Esophagus mucosa (tissue), 1 donor: ENCODE measurements at places on chromosomes 2 and 18.

DNA sequence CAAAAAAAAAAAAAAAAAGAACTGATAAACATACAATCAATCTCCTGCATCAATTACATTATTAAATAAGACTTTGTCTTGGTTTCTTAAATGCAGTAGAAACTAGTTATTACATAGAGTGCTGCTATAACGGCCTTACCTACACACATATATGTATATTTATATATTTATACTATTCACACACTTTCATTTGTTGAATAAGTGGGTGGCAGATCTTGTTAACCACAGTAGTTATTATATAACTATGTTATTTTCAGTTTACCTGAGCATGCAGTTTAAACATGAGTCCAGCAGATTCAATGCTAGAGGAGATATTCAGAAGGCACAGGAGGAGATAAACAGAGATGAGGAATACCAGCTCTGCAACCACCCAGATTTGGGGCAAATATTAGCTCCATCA is 81.5 kb upstream of the CD226 start:
- ATAC-seq, result no peak

GRCh38 chr2:16931441-16931840 is 265.8 kb upstream of the CYRIA start:
- ATAC-seq, result no peak

GRCh38 chr2:40244675-40245074 is 207.2 kb downstream of the SLC8A1 start:
- ATAC-seq, result peak; percentile 65

DNA sequence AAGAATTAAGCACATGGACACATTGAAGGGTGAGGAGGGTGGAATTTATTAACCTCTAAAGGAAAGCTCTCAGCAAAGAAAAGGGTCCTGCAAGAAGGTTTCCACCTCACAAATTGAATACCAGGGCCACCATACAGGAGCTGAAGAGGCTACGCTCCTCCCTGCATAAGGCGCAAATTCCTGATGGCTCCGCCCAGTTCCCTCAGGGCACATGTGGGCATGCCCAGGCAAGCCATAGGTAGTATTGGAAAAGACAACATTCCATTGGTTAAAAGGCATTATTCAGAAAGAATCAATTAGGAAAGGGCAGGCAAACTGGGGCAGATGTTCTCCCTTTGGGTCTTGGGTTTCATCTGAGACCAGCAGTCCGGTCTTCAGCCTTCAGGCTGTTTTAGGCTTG is 161.2 kb downstream of the PTPRM start:
- no peak for ATAC-seq

- ATAC-seq, result peak; percentile 73
Measured at GRCh38 chr2:231926180-231926741, at the start of gene NPPC. Gene NPPC, minus strand, starts transcription at chr2:231926396. Its CDS starts 147 bp downstream, at chr2:231926249.
